CD4-positive, alpha-beta T cell treated with Interleukin-6 at 100 ng/mL for 8 hours (primary cell): ENCODE measurements at places on chromosomes 11 and 22.

DNA sequence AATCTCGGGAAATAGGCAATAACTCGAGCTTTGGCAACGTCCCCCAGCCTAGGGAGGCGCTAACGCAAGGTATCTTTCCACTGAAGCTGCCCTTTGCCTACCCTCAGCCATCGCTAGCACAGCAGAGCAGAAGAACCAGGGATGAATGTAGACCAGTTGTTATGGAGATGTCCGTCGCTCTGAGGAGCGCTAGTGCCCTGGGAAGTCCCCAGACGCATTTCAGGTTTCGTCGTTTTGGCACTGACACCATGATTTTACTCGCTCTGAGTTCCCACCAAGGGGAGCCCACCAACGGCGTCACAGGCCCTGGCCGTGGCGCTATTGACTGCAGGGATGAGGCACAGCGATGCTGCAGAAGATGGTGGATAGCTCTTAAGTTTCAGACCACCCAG lies 22.7 kb upstream of the BDNF start:
- no peak for DNase-seq

DNA sequence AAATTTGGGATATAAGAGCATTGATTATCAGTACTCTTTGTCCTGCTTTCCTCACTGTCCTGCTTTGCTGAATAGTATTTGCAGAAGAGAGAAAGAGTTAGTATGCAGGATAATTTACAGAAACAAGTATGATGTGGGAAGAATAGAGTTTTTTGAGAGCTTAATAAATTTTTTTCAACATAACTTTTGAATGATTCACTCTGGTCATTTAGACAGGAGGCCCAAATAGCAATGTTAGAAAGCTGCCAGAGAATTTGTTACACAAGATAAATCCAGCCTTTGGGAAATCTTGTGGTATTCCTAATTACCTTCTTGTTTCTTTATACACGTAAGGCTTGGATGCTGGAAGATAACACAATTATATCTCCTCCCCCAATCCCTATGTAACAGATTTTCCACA lies 484.6 kb downstream of the CNTN5 start:
- DNase-seq = no peak

DNA sequence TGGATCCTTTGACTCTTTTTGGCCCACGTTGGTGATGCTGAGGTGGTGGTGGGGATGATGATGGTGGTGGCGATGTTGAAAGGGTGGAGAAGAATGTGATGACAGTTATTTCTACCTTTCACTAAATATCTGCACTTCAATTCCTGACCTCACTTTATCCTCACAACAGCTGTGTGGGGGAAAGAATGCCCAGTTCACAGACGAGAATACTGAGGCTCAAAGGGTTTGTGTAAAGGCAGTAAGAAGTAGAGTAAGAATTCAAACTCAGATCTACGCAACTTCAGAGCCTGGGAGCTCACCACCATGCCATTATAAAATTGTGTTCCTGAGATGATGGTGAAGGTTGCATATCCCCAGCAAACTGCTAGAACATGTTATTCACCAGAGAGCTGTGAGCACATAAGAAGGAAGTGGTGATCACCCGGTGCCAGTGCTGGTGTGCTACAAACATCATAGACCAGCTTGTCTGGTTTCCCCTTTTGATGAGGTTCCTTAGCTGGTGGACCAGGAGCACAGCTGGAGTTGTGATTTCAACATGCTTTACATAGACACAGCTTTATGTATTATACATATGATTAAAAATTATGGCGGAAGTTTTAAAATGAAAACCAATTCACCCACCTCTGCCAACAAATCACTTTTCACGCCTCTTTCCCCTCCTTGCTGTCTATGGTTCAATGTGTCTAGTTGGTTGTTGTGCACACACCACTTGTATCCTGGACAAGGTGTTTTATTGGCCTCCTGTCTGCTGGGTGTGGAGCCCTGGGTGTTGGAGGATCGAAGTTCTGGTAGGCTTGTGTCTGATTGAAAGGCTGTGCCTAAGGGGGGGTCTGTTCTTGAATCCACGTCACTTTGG lies 6.2 kb downstream of the ST14 start:
- no peak for DNase-seq

DNA sequence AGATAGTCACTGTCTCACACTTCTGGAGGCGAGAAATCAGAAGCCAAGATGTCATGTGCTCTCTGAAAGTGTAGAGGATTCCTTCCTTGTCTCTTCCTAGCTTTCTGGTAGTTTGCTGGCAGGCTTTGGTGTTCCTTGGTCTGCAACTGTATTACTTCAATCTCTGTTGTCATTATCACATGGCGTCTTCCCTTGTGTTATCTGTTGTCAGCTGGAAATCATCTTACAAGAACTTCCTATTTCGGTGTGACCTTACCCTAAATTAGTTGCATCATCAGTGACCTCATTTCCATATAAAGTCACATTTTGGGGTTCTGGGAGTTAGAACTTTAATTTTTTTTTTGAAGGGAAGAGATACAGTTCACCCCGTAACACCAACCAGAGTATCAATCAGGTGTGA lies 3.3 kb upstream of the LIN7C start:
- DNase-seq = no peak

- no peak for DNase-seq
These were observed 5.3 kb upstream of the EFCAB6 start for GRCh38 chr22:43817402-43817801.

DNA sequence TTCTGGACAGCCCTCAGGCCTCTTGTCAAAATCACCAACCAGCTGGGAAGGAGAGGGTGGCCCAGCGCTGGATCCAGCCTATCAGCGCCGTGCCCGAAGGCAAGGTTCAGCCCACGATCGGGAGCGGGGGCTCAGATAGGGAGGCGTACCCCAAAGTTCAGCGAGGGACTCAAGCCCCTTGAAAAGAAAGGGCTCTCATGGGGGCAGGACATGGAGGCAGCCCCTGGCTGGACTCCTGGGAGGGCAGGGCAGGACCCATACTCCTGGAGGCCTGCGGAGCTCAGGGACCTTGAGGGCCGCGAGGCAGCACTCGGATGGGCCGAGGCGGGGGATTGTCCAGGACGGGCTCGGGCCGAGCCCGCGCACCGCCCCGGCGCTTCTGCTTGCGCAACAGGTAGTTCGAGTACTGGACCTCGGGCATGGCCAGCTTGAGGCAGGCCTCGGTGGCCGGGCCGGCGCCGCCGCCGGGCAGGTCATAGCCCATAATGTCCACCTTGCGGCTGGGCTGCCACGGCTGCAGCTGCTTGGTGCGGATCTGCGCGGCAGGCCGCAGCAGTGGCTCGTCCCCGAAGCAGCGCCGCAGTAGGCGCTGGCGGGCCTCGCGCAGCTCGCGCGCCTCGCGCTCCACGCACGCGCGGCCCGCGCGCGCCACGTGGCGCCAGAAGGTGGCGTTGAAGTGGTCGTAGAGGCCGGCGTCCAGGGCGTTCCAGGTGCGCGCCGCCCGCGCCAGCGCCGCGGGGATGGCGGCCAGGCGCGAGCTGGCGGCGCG lies 6.5 kb downstream of the GAL3ST3 start:
- no peak for DNase-seq

DNA sequence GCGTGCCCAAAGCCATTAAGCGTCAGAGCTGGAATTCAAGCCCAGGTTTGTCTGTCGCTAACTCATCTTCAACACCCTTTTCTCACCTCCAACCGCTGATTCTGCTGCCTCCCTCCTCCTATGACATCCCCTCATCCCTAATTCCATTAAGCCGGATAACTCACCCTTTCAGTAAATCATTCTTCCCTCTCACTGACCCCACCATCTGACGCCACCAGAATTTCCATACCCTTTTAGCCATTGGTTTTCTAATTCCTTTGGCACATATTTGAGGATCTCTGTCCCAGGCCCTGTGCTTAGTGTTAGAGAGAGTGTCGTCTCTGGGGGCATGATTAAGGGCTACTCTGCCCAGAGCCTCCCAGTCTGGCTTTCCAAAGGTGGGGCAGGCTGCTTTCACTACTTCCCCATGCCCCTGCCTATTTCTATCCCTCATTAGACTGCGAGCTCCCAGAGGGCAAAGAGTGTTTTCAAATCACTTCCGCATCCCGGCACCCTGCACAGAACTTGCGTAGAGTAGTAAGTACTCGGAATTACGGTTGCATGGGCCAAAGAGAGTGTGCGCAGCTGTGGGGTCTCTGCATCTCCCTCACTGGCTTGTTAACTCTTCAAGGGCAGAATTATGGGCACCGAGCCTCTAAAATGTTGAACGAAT lies 3.9 kb downstream of the KLHL35 start:
- no peak for DNase-seq

DNA sequence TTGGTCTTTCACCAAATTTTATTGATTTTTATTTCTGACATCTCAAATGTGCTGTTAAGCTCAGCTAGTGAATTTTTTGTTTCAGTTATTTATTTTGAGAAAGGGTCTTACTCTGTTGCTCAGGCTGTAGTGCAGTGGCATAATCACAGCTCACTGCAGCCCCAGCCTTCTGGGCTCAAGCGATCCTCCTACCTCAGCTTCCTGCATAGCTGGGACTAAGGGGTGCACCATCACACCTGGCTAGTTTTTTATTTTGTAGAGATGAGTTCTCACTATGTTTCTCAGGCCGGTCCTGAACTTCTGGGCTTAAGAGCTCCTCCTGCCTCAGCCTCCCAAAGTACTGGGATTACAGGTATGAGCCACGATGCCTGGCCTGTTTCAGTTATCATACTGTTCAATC lies 282.0 kb downstream of the SBF2 start:
- DNase-seq = no peak

GRCh38 chr22:44445307-44445680 lies 52.7 kb downstream of the RTL6 start:
- DNase-seq = no peak

DNA sequence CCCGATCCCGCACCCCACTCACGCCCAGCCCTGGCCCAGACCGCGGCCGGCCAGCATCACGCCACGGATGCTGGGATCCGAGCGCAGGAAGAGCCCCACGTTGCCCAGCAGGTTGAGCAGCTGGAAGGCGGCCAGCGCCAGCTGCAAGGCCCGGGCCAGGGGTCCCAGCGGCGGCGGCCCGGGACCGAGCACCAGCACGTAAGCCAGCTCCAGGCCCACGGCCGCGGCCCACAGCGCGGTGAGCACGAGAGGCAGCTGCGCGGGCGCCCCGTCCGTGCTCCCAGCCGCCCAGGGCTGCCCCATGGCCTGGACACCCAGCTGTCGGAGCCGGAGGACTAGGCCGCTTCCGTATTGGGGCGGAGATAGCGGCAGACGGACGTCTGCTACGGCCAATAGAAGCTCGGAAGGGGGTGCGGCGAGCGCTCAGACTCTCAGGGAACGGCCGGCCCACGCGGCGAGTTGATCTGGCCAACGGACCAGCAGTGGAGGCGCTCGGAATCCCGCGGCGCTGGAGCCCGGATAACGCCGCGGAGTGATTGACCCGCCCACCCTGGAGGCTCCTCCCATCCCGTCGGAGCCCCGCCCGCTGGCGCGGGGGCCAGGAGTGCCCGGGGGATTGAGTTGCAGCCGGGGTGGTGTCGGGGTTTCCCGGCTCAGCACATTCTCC lies at the start of gene ZDHHC24:
Gene ZDHHC24, minus strand, starts transcription at position 348 of the 667 bp plus-strand sequence. Its CDS starts 45 bp downstream, at position 303.
- DNase-seq = peak; percentile 83

GRCh38 chr22:35328472-35328885 lies 28.8 kb downstream of the TOM1 start:
- no peak for DNase-seq

DNA sequence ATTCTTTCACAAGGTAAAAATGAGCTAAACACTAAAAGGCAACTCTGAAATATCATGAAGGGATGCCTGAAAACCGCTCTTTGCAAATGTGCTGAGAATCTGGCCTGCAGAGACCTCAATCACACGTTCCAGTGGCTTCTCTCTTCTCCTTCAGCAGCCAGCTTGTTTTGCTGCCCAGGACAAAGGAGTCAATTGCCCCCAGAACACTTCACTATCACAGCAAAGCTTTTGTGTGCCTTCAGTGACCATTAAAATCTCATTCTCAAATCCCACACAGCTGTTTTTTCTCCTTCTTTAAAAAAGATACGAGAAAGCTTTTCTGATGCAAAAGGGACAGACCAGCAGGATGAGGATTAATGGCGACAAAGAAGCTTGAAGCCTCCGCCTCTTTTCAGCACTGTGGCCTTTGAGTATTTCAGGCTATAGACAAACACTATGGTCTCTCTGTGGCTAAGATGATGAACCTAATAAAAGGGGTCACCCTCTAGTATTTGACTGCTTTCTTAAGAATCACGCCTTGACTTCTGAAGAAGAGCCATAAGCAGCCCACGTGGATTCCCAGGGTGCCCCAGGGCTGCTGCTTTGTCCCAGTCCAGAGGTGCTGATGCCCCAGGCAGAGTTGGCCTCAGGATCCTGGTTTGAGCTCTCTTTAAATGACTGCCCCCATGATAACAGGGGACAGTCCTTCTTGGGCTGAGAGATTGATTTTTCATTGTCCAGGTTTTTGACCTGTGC lies 33.4 kb upstream of the NRIP3 start:
- no peak for DNase-seq

DNA sequence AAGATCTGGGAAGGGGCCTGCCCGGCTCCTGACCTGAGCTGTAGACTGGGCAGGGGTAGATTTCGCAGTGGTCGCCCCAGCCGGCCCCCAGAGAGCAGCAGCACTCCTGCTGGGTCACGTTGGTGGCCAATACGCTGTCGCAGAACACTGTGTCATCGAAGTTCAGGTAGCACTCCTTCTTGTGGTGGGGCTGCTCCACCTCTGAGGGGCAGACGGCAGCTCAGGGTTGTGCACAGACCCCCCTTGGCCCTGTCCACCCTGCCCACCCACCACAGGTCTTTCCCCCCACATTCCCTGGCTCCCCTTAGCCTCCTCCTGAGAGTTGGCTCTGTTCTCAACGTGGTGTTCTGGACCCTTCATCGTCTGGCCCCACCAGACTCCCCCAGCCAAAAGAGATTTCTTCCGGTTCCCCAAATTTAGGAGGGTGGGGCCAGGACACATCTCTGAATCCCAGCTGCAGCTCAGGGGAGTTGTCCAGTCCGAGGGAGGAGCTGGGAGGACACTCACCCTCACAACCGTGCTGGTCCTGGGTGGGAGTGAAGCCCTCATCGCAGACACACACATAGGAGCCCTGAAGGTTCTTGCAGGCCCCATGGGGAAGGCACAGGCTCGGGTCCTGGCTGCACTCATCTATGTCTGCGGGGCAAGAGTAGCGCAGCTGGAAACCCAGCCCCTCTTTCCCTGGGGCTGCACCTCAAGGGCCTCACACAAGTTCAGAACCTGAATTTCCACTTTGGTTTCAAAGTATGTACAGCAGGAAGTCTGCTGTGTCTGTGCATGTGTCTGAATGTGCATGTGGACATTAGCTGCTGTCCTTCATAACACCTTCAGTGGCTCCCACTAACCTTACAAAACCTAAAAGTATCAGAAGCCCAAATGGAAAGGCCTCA lies 16.5 kb downstream of the SCYL1 start:
- no peak for DNase-seq

GRCh38 chr22:37218399-37218770 lies 6.1 kb upstream of the SSTR3 start:
- no peak for DNase-seq

GRCh38 chr11:70432580-70432979 lies 34.3 kb downstream of the CTTN start:
- DNase-seq = no peak

GRCh38 chr11:119545978-119546915 lies 123.3 kb upstream of the THY1 start:
- no peak for DNase-seq
